ENCODE measurements at places on chromosomes 4 and X.

GRCh38 chr4:75973766-75974165 lies 17.0 kb downstream of the SDAD1 start:
- DNase-seq, result no peak

- DNase-seq, result no peak
Measured at GRCh38 chr4:53541577-53542206, 49.6 kb downstream of the LNX1 start.

DNA sequence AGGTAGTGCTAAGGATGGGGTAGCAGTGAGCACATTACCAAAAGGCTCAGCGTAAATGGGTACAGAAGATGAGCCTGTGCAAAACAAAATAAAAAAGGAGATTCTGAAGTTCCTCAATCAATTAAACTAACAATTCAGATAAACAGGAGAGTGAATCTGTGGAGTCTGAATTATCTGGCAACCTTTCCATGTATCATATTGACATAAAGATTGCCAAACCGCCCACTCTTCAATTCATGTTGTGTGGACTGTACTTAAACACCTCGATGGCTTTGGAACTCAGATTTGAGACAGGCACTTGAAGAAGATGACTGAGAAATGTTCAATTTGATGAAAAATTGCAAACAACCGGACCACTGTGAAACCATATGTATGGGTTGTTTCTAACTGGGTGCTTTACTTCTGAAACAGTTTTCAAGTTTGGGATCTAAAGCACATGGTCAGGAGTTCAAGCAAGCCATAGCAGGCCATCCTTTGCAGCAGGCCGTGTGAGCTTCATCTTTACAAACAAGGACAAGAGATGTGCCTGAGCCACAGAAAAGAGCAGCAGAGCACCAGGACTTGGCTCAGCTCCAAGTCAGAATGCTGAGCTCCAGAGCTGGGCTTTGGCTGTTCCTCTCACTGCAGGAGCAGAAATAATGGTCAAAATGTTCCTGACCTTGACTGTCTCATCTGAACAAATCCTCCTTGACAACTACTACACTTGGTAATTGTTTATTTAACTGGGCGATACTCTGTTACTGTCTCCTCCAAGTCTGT lies 108.1 kb downstream of the MGST2 start:
- DNase-seq, result no peak

GRCh38 chr4:65658117-65658516 lies 12.2 kb downstream of the EPHA5 start:
- DNase-seq, result no peak

GRCh38 chrX:102966701-102967100 lies 29.6 kb downstream of the RAB40AL start:
- no peak for DNase-seq

- DNase-seq, result no peak
Measured at GRCh38 chr4:161949946-161950725, 213.7 kb downstream of the FSTL5 start.

DNA sequence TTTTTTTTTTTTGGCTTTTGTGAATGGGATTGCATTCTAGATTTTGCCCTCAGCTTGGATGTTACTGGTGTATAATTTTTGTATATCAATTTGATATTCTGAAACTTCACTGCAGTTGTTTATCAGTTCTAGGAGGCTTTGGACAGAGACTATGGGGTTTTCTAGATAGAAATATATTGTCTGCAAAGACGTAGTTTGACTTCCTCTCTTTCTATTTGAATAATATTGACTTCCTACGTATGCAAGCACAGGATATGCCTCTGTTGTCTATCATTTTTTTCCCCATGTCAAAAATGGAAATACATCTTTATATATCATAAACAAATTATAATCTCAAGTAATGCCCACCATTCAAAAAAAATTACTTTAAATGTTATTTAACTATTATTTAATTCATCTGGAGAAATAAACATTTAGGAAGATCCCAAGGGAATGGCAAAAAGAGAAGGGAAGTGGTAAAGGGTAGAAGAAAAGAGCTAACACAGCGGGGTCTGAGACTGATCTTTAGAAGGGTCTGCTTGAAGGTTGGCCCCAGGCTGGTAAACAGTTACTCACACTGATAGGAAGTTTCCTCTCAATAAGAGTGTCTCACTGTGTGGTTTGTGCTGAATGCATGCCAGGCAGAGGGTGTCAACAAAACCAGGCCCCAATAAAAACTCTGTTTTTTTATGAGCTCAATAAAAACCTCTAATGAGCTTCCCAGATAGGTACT lies 35.7 kb downstream of the ZNF518B start:
- no peak for DNase-seq

DNA sequence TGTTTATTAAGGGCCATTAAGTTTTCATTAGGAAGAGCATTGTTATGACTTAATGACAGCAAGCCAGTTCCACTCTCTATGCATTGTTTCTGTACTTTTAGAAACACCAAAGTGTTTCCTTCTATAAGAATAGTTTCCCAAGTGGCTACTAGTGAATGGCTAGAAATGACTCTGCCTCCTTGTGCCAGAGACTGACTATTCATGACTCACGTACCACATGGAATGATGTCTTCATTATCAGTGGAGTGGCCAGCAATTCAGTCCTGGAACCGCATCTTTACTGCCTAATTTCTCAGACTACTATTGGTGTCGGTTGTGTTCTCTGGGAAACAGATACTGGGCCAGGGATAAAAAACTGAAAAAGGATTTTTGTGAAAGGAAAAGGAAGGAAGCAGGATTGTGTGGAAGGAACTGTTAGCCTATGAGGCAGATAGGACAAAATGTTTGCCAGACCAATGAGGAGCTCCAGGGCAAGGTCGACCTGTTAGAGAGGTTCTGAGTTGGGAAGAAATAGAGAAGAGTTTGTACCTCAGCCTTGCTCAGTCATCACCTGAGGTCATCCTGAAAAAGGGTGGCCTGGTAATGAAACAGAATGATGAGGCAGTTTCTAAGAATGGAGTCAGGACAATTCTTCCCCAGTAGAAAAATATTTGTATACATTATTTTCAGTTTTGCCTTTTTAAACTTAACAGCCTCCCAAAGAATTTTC lies 218.6 kb downstream of the SPCS3 start:
- no peak for DNase-seq

DNA sequence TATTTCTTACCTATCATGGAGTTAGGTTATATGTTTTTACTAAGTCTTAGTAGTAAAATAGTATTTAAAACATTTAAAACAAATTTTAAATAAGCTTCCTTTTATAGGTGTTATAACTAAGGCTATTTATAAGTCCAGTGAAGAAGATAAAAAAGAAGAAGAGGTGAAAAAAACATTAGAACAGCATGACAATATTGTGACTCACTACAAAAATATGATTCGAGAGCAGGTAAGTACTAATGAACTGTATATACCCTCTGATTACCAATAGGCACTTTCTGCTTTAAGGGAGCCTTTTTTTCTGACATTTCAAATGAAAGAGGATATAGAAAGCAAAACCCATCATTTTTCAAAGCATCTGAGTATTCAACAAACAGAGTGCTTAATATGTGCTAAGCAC lies 76.6 kb downstream of the USO1 start:
- no peak for DNase-seq

- no peak for DNase-seq
Measured at GRCh38 chr4:2068566-2068965, 9.4 kb downstream of the NAT8L start.

- peak; percentile 68 for DNase-seq
Measured at GRCh38 chrX:153635788-153636668, 11.0 kb upstream of the DUSP9 start.

- DNase-seq, result no peak
Measured at GRCh38 chr4:123349421-123350190, 47.0 kb upstream of the SPRY1 start.

GRCh38 chrX:2694914-2695267 lies 3.8 kb downstream of the CD99 start:
- no peak for DNase-seq

- no peak for DNase-seq
Measured at GRCh38 chrX:39984191-39984956, 113.4 kb downstream of the BCOR start.

- DNase-seq, result no peak
Measured at GRCh38 chr4:76620723-76621468, 185.9 kb downstream of the SHROOM3 start.

GRCh38 chrX:500481-501010 lies 113.8 kb upstream of the PPP2R3B start:
- no peak for DNase-seq

DNA sequence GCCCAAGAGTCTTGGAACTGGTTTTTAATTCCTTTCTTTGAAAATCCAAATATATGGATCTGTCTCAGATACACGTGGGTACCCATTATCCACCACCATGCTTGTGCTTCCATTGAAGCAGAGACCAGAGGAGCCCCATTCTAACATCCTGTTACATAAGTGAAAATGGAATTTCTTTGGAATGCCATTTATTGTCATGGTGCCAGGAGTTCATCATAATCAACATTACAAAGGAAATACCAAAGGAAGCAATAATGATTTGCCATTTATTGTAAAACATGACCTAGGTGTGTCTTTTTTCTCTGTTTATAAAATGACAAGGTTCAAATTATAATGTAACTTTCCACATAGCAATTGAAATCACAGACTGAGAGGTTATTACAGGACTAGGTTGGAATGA lies 61.7 kb downstream of the PALLD start:
- no peak for DNase-seq

DNA sequence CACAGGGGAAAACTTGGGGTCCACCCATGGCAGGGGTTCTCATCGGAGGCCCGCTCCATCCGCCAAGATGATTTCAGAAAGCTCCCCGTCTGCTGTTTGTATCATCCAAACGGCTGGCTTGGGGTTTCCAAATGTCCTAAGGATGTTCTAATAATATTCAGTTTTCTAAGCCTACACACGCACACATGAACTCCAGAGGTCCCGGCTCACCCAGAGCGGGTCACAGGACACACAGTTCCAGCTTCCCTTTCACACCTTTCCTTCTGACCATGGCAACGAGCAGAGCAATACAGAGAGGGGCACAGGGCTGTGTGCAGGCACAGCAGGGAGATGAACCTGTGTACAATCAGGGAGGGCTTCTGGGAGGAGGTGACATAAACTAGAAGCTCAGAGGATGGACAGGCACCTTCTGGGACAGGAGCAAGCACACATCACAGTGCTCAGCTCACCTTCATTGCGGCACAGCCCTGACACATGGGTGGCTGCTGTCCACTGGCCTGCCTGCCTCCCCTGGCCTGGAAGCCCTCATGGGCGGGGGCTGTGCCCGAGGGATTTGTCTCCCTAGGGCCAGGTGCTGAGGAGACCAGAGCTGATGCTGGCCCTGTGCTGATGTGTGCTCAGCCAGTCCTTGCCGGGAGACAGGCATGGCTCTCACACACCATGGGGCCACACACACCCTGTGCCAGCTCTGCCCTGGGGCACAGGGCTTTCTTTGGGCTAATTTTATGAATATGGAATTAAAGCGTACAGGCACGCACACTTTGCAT lies 44.8 kb downstream of the ABLIM2 start:
- no peak for DNase-seq

GRCh38 chr4:15149234-15149838 lies 147.1 kb downstream of the CPEB2 start:
- no peak for DNase-seq

- DNase-seq, result no peak
Measured at GRCh38 chrX:114774691-114775090, 190.8 kb downstream of the HTR2C start.

- no peak for DNase-seq
Measured at GRCh38 chr4:76803522-76803921, 94.4 kb downstream of the SOWAHB start.

- no peak for DNase-seq
Measured at GRCh38 chr4:113173126-113173792, 123.8 kb downstream of the ANK2 start.

- no peak for DNase-seq
Measured at GRCh38 chrX:150587585-150588503, 19.4 kb downstream of the MTM1 start.

GRCh38 chr4:151430740-151431457 lies 21.9 kb downstream of the FHIP1A start:
- no peak for DNase-seq

- DNase-seq, result no peak
Measured at GRCh38 chr4:1493540-1494287, 87.5 kb upstream of the NKX1-1 start.

DNA sequence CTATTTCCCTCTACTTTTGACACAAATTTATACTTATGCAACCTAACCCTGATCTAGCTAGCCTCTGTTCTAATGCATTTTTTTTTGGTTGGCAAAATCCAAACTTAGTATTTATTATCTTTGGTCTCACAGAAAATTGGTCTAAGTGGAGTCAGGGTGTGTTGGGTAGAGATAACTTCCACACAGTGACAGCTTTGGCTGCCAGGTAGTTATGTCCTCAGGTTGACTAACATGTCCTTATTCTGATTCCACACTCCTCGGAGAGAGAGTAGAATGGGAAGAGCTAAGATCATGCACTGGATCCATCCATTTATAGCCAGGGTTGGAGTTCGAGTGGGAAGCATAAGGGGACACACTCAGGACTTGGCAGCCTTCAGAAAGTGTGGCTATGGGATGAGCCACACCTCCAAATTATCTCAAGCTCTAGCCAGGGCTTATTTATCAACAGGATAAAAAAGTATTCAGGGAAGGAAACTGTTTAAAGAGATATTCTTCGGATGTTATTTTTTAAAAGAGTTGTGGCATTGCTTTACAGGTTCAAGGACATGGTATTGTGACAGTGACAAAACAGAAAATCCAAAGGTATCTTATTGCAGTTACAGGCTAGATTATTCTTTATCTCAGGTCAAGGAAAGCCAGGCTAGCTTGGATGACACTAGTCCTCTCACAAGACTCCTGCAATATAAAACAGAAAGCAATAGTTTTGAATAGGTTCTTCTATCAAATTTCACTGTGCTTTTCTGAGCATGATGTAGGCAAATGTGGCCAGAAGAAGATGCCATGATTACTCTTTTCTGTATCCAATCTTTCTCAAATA lies 51.5 kb downstream of the NPY1R start:
- no peak for DNase-seq

GRCh38 chr4:32462944-32463343 lies 1742.8 kb downstream of the PCDH7 start:
- DNase-seq, result no peak

DNA sequence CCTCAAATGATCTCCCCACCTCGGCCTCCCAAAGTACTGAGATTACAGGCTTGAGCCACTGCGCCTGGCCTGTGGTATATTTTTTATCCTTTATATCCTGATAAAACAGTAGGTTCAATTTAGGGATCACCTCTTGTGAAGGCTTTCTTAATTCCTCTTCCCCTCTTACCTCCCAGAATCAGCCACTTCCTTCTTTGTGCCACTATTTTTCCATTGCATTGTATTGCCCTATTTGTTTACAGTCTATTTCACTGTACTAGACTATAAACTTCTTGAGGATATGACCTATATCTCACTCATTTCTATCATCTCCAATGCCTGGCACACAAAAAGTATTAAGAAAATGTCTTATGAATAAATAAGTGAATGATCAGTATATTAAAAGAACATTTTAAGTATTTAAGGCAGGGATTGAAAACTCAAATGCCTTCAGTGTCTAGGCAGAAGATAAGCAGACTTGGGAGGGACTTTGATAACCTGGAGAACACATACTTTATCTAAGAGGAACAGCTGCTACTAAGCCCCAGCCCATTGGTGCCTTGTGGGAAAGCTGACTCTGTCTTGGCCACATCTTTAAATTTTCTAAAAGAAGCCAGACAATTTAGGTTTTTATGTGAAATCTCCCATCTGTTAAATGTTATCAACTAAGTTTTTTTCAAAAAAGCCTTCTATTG lies 82.3 kb upstream of the OGT start:
- no peak for DNase-seq
